ENCODE measurements at places on chromosomes 3 and 15.

DNA sequence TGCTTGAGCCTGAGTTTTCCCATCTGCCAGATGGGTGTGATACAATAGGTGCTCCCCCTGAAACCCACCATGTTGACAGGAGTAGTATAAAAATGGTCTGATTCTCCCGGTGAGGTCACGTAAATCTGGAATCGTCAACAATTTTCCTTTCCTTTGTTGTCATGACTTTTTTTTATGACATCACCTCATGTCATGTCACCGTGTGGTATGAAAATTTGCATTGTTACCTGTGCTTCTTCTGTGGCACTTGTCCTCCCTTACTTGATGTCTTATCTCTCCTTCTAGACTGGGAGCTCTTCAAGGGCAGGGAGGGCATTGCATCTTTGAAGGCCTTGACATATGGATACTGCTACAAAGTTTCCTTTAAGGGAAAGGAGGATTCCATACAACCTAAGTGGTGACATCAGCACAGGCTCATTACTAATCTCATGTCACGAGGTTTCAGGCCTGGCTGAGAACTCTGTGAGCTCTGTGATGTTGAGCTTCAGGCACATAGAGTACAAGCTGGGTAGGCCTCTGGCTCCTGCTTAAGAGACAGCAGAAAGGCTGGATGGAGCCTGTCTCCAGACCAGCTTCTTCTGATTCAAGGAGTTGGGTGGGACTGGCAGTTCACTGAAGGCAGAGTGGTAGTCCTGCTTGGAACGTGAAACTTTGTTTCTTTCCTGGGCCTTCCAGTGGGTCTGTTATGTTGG, 66.3 kb downstream of the LPP start:
- DNase-seq: no peak

GRCh38 chr15:87981969-87982368, 274.6 kb downstream of the NTRK3 start:
- no peak for DNase-seq

DNA sequence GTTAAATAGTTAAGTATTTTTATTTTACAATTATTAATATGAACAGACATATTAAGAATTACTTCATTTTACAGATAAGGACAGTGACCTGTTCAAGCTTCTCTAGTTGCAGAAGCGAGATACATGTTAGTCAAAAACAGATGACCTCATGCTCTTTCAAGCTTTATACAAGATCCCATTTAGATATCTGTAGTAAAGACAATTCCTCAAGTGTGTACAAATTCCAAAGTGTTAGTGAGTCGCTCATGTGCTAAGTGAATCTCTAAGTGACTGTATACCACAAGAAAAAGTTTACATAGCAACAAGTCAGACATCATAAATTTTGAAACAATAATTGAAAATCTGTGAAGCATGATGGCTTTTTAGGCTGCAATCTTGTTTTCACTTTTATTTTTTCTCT, 293.8 kb downstream of the ROBO1 start:
- no peak for DNase-seq

GRCh38 chr3:136142592-136142991, 53.5 kb downstream of the MSL2 start:
- no peak for DNase-seq

DNA sequence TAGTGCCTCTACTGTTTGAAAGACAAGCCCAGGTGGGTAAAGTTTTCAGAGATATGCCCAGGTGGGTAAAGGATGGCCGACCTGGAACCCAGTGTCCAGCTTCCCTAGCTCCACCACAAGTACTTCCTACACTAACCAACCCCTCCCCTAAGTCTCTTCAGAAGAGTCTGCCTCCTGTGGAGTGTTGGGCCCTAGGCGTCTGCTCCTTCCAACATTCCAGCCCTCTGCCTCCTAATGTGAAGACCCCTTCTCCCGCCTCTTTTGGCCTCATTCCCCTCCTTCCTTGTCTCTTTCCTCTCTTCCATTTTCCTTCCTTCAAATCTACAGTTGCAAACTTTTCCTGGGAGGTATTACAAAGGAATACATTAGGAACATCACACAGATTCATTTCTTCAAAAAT, 38.6 kb downstream of the CNTN3 start:
- DNase-seq: no peak

DNA sequence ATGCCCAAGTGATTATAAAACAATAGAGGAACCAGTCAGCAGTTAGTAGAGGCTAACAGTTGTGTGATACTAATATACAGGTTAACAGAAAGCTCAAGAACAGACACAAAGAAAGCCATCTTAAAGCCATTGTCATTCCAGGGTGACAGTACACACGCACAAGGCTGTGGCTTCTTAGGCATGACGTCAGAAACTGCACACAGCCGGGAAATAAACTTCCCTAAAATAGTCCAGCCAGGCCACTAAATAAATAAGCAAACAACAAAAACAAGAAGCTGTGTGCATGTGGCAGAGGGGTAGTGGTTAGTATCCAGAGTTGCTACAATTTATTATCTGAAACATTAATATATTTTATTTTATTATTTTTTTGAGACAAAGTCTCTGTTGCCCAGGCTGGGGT, 49.8 kb downstream of the PPCDC start:
- DNase-seq: no peak

DNA sequence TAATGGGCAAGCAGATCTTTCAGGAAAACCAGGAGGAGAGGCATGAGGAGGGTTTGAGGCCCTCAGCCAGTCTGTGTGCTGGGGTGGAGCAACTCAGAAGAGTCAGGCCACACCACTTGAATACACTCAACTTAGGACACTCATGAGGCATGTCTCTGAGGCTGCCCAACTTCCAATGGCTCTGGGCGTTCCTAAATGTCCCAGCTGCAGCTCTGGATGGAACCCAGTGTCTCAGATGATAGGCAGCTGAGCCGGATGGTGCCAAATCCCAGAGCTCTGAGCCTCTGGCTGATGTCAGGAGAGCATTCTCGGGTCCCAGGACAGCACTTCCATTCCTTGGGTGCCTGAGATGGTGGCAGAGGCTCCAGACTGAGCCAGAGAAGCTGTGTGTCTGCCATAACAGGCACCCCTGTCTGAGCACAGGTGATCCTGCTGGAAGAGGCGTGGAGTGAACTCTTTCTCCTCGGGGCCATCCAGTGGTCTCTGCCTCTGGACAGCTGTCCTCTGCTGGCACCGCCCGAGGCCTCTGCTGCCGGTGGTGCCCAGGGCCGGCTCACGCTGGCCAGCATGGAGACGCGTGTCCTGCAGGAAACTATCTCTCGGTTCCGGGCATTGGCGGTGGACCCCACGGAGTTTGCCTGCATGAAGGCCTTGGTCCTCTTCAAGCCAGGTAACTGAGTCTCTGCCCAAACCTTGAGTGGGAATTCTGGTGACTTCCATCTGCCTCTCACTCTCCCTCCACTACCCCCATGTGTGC, 2.8 kb downstream of the NR2E3 start:
- no peak for DNase-seq

DNA sequence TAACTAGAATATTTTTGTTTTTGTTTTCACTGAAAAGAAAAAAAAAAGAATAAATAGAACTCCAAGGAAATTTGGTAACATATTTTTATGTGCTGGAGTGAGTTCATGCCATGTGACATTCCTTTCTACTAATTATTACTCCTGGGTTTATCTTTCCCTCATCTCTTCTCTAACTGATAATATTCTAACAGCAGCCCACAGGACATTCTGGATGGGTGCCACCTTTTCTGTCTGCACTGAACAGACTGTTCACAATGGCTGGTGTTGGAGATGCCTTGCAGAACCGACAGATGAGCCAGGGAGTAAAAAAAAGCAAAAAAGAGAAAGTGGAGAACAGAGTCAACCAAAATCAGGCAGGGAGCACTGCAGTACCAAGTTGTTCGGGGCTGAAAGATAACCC, 151.3 kb downstream of the OR4M2 start:
- no peak for DNase-seq

- DNase-seq: no peak
Observed at GRCh38 chr15:62452667-62453066, 287.6 kb upstream of the C2CD4B start.

- no peak for DNase-seq
Observed at GRCh38 chr15:24957691-24958090, 2.9 kb downstream of the SNRPN start.

- peak; percentile 64 for DNase-seq
Observed at GRCh38 chr3:24829011-24829581, 334.4 kb upstream of the THRB start.

DNA sequence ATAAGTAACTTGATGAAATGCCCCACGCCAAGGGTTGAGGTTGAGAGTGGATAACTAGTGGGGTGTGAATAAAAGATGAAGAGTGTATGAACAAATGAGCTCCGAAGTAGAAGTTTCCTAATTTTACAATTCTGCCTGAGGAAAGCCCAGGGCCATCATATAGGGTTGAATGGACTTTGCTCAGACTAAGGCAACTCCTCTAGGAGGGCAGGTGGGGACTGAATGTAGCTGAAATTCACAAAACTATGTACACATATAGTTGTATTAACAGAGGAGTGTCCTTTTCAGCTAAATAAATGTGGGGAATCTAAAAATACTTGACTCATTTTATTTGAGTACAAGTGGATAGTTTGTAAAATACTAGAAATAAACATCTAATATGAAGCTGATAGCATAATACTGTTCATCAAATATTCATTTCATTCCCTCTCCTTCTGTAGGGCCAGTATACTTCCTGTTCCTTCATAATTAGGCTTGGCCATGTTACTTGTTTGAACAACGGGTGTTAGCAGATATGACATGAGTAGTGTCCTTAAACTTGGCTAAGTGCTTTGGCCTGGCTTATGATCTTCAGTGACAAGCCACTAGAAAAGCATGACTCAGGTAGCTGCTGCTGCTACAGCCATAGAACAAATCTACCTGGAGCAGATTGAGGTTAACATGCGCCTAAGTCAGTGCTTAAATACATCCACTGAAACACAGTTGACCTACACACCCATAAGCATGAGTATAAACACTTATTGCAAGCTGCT, 26.5 kb downstream of the PLSCR1 start:
- no peak for DNase-seq

GRCh38 chr3:45170096-45170495, 23.9 kb upstream of the CDCP1 start:
- no peak for DNase-seq

DNA sequence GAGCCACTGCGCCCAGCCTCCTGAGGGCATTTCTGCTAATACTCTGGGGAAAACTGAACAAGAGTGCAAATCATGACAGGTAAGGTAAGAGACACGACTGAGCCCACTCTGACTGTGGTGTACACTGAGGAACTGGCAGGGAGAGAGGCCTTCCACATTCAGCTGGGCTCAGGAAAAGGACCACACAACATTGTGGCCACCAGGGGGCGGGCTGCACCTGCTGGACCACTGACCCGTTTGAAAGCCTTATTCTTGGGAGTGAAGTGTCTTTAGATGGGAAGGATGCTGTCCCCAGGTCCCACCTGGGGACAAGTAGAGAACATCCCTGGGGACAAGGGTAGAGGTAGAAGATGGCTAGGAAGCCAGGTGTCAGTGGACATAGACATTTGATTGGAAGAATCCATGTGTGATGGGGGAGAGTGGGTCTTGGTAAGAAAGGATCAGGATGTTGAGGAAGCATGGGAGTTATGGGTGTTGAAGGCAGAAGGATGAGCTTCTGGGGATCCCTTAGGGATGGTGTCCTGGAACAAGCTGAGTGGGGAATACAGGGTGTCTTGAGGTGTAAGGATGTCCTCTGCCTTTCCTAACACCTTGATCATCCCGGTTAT, 6.2 kb upstream of the CTDSPL start:
- peak; percentile 90 for DNase-seq

GRCh38 chr3:33075995-33076394, 21.0 kb downstream of the GLB1 start:
- DNase-seq: no peak

- no peak for DNase-seq
Observed at GRCh38 chr3:140724856-140725812, 47.3 kb downstream of the TRIM42 start.

GRCh38 chr15:35603856-35604255, 57.9 kb upstream of the DPH6 start:
- no peak for DNase-seq

DNA sequence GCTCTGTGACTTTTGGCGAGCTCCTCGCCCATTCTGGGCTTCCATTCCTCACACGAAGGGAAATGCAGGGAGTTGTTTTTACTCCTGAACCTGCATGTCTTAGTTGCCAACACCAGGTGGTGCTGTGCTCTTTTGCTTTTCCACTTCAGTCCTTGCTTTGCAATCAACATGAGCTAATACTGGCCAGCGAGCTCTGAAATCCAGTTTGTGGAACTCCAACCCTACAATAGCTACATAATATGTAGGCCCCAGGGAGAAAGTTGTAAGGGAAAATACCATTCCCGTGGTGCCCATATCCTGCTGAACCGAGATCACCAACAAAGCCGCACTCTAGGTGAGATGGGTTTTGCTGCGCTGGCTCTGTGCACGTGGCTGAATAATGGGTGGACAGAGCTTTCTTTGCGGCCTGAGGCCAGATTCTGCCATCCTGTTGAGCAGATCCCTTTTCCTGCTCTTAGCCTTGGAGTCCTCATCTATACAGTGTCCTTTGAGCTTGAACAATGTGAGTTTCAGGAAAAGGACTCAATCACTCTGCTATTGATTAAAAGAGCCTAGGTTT, 25.0 kb downstream of the LSM3 start:
- peak; percentile 77 for DNase-seq

- DNase-seq: no peak
Observed at GRCh38 chr15:72227720-72228119, 3.3 kb downstream of the PKM start.

DNA sequence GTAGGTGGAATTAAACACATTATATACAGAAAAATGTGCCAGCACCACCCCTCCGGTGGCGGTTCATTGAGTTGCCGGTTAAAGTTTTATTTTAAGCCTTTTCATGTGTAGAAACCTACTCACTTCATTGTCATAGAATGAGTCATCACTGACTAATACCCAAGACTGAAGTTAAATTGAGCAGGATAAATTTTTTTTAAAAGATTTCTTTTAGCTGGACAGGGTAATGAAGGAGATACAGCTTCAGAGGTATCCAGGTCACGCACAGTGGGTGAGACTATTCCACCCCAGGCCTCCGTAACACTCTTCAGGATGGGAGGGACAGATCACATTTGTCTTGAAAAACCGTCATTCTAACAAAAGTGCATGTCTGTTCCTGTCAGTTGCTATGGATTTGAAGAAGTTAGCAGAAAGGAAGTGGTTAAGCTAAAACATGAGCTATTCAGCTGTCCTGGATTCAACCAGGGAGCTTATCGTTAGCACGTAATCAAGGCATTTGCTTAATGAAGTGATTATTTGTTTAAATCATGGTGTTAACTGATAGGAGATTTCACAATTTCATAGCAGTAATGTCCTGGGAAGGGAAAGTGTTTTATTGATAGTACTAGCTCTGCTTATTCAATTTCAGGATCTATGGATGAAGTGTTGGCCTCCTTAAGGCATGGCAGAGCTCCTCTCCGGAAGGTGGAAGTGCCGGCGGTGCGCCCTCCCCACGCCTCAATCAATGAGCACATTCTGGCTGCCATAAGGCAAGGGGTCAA, 23.4 kb downstream of the WHAMM start:
- DNase-seq: peak; percentile 35

DNA sequence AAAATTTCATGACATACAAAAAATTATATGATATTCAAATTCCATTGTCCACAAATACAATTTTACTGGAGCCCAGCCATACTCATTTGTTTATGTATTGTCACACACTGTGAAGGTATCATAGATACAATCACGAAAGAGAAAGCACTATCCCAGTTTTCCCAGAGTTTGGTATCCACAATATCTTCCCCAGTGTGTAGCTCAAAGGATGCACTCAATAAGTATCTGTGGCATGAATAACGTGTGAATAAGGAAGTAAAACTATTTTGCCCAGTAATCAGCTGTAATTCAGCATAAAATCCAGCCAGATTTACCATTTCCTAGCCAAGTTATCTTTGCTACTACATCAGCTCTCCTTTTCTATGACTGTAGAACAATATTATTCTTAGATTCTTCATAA, 131.3 kb upstream of the KCNMB2 start:
- no peak for DNase-seq

GRCh38 chr3:58324391-58325390, 8.0 kb upstream of the PXK start:
- no peak for DNase-seq

All from head of caudate nucleus (tissue), 42 donors.